ENCODE measurements at places on chromosomes 2 and 18. TPM values are rescaled to one million over a fixed set of nuclear protein-coding genes. Genes with fewer than 3 reads are reported as not detected.

DNA sequence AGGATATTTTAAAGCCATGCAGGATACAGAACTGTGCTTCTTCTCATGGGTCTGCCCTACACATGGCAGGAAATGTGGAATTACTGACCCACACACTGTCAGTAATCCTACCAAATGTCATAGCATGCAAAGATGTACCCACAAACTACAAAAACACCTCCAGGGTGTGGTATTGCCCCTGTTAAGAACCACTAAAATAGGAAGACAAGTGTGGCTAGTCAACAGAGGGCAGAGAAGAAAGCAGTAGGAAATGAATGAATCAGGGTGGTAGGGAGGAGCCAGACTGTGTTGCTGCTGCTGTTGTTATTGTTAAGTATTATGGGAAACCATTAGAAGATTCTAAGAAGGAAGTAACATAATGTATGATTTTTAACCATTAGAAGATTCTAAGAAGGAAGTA, 556.7 kb upstream of the ACVR2A start:
- no peak for DNase-seq

Gene LAMA1
- 1.8 TPM for polyA plus RNA-seq

DNA sequence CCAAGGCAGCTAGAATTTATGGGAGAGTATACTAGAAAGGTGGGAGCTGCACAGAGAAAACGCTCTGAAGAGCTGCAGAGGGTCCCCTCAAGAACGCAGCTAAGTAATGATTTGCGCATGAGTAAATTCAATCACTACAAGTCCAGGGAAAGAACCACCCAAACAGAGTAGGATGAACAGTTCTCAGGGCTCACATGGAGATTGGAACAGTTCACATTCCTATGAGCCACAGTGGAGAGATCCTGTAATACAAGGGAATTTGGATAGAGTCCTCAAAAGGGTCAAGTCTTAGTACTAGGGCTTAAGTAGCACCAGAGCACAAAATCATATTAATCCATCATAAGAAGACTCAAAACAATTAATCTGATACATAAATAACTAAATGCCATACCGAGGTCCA, 12.7 kb downstream of the OLA1 start:
- no peak for DNase-seq

Gene TRAPPC8
- 26.3 TPM for polyA plus RNA-seq

DNA sequence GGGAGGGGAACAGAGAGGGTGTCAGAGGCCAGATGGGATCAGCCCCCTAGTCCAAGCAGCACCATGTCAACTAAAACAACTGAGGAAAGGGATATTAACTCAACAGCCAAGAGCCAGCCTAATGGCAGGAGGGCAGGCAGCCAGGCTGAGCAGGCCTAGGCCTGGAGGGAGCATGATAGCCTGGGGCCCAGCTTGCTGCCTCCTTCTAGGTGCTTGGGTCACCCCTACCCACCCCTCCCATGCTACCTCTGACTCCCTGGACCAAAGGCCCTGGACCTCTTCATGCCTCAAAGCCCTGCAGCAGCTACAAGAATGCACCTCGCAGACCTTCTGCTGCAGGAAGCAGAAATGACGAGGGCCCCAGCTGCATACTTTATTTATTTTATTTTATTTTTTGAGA, 22.1 kb upstream of the TNS1 start:
- DNase-seq: no peak

Gene HTR2B
- polyA plus RNA-seq: 0.11 TPM

Gene RTP5
- polyA plus RNA-seq: 0.08 TPM

Gene EGR4
- not detected for polyA plus RNA-seq

Gene DLGAP1
- polyA plus RNA-seq: 1.9 TPM

Gene ITPRIPL1
- 3.0 TPM for polyA plus RNA-seq

Measured in forelimb muscle (tissue), 1 donor.